ENCODE measurements at places on chromosomes 6 and 20. TPM values are rescaled to one million over a fixed set of nuclear protein-coding genes. Genes with fewer than 3 reads are reported as not detected.

DNA sequence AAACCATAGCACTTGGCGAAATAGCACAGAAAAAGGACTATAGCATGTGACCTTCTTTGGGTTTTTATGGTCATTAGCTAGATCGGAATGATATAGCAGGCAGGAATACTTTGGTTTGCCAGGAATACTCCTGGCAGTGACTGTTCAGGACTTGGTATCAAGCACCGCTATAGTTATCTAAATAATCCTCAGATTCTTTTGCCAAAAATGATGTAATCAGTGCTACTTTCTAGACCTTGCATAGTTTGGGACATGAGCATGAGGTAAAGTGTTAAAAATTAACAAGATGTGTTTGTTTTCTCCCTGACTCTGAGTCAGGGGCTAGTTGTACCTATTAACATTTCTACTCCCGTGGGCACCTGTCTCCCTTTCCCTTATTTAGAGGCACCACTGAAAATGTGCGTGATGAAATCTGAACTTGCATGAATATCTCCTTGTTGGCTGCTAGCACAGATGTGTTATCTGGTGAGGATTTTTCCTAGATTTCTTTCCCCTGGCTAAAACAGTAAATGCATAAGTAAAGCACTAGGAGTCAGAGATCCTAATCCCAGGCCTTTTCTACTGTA is 511.0 kb downstream of the CDKAL1 start:
- no peak for DNase-seq

- DNase-seq, result no peak
These were observed 71.3 kb upstream of the SLC2A12 start for GRCh38 chr6:134123666-134124208.

DNA sequence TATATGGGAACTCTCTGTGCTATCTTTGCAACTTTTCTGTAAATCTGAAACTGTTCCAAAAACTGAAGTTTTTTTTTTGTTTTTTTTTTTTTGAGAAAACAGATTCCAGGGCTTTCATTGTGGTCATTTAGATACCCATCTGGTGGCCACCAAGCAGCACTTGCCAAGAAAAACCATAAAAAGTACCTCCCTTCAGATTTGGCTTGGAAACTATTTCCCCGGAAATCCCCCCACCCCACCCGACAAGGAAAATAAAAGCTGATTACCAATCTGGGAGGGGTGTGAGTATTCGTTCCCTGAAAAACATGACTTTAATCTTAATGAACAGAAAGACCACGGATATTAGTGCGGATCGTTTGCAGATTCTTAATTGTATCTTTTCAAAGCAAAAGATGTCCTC is 1.9 kb downstream of the NFATC2 start:
- DNase-seq, result no peak

GRCh38 chr6:24990236-24990845 is 54.6 kb upstream of the RIPOR2 start:
- DNase-seq, result no peak

- DNase-seq, result no peak
These were observed 77.3 kb upstream of the TMEM244 start for GRCh38 chr6:129938249-129939020.

- no peak for DNase-seq
These were observed 1.4 kb upstream of the TREML4 start for GRCh38 chr6:41226752-41227151.

DNA sequence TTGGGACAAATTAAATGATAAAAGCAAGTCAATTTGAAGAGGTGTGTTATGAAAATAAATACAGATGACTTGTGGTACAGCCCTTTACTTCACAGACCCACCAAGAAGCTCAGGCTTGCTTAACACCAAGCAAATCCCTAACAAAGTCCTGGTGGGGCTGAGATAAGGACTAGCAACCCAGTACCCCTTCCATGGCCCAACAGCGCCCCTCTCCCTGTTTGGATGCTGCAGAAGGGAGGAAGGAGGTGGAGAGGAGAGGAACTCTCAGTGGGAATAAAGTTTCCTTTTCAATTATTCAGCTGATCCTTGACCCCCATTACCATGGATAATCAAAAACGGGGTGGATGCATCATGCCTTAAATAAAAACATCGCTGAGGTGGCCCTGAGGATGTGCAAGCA is 4.5 kb upstream of the ZNF831 start:
- DNase-seq, result no peak

GRCh38 chr6:41675992-41676391 is 37.7 kb downstream of the MDFI start:
- no peak for DNase-seq

DNA sequence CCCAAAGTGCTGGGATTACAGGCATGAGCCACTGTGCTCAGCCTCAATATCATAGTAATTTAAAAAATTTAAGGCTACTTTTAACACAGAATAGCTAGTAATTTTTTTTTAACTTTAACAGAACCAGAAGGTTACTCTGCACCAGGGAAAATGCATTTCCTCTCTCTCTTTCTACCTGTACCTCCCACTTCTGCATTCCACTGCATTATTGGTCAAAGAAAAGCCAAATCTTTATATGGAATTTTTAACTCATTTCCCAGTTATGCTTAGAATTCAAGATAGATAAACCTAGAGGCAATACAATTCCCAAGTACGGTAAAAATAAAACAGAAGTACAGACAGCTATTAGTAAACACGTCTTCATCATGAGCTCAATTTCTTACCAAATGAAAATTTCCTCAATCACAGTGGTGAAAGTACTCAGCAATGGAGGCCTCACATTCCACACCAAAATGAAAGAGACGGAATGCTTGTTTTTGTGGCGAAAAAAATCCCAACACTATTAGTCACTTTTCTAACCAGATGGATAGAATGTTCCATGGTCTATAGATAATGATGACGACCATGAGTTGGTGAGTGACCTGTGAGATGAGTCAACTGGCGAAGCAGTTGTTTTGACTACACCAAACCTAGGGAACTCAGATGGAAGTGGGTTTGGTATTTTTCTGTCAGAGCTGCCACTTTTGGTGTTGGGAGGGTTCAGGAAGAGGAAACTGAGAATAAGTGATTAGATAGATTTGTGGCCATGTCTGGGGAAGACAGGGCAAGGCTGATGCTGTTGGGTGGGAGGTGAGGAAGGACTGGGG is 104.7 kb upstream of the SGK1 start:
- DNase-seq, result no peak

GRCh38 chr6:100461278-100461916 is 3.3 kb downstream of the SIM1 start:
- DNase-seq, result no peak

DNA sequence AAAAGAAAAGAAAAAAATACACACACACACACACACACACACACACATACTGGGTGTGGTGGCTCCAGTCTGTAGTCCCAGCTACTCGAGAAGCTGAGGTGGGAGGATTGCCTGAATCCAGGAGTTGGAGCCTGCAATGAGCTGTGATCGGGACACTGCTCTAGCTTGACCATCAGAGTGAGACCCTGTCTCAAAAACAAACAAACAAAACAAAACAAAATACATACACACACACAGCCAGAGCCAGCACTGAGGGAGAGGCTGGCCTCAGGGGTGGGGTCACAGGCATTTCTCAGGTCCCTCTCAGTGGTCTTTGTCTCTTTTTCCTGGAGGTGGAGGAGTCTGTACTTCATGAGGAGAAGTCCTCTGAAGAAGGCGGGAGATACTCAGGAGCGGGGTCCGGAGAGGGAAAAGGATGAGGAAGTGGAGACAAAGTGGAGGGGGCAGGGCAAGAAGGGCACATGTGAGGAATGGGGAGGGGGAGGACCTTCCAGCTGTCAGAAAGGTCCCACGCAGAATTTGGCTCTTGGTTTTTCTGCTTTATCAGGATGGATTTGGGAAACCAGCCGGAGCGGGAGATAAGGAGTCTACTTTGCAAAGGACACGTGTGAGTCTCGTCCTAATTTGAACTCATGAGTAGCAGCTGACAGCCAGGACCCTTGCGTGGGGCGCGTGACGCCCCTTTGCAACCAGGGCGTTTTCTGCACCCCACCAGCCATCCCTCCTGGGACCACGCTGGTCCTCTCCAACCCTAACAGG is 7.7 kb upstream of the MICB start:
- peak; percentile 50 for DNase-seq

- DNase-seq, result no peak
These were observed 114.3 kb upstream of the ZFP64 start for GRCh38 chr20:52305858-52306257.

GRCh38 chr20:17682889-17683198 is 802 bp upstream of the RRBP1 start:
- no peak for DNase-seq

- no peak for DNase-seq
These were observed 72.8 kb upstream of the BLCAP start for GRCh38 chr20:37600486-37600885.

GRCh38 chr6:49513153-49513989 is 13.6 kb downstream of the GLYATL3 start:
- no peak for DNase-seq

- no peak for DNase-seq
These were observed 89.4 kb downstream of the CLVS2 start for GRCh38 chr6:123085403-123085802.

DNA sequence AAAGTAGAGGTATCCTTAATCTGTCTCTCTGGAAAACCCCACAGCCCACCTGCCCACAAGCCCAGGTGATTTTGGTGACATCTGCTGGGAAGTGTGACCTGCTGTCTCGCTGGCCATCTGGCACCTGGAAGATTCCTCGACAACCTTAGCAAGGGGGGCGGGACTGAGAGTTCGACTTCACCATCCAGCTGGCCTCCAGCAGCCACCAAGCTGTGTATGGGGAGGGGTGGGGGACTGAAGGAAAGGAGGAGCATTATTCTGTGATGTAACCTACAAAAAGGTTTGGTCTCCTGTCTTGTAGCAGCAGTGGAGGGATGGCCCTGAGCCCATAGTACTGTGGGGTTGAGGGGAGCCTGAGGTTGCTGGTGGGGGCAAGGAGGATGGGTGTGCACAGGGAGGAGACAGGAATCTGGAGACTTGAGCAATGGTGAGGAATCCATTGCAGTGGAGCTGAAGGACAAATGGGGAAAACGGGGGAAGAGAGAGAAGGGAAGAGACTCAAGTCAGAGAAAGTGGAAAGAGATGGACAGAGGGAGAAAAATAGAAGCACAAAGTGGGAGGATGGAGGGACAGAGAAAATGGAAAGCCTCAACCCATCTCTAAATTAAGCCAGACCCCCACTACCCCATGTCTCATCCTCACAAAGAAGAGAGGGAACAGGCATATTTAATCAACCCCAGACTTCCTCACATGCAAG is 4.0 kb downstream of the LY6G6F start:
- no peak for DNase-seq

DNA sequence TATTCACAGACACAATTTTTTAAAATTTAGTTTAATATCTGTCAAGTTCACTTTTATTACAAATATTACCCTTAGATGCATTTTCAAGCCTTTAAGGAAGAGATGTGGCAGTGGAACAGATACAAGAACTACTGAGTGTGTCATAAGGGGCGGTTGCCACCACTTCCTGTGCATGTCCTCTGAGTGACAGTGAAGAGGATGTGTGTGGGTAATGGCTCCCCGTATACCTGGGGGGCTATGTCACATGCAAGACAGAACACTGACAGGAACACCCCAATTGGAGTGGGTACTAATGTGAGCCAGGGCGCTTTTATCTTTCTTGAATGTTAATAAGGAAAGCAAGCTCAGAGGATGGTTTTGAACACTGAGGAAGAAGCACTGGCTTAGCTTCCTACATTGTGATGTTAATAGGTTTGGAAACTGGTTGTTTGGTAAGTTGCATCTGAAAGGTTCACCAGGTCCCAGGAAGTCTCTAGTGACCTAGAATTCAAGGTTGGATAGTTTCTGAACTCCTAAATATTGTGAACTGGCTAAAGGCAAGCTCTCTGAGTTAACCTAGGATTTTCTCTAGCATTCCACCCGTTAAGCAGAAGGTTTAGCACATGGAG is 83.4 kb upstream of the ASF1A start:
- DNase-seq, result no peak

DNA sequence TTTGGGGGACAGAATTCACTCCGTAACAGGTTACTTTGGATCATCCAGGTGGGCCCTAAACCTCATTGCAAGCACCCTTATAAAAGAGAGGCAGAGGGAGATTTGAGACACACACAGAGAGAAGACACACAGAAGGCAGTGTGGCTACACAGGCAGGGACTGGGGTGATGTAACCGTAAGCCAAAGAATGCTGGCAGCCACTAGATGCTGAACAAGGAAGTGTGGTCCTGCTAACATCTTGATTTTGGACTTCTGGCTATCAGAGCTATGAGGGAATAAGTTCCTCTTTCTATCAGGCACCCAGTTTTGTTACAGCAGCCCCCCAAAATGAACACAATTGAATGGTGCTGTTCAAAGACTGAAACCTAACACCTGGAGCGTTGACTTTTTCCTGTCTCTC is 191.3 kb upstream of the MYLIP start:
- no peak for DNase-seq

DNA sequence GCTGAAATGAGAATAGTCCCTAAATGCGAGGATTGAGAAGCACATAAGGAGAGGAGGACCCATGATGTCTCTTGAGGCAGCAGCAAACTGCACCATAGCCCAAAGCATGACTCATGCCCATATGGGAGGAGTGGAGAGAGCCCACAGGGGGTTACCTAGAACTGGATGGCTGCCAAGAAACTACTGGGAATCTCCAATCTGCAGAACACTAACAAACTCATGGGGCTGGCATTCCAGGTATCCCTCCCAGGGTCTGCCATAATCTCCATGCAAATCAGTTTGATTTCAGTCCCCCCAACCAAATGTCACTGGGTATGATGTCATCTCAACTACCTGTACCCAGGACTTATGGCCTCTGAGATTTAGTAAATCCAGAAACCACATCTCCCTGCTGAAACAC is 410.5 kb downstream of the PTPRT start:
- DNase-seq, result no peak

DNA sequence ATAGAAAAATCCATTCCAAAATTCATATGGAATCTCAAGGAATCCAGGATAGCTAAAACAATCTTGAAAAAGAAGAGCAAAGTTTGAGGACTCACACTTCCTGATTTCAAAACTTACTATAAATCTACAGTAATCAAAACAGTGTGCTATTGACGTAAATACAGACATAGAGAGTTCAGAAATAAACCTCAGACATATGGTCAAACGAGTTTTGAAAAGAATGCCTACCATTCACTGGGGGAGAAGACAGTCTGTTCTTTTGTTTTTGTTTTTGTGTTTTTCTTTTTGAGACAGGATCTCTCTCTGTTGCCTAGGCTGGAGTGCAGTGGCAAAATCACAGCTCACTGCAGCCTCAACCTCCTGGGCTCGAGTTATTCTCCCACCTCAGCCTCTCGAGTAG is 25.3 kb upstream of the PROKR2 start:
- no peak for DNase-seq

DNA sequence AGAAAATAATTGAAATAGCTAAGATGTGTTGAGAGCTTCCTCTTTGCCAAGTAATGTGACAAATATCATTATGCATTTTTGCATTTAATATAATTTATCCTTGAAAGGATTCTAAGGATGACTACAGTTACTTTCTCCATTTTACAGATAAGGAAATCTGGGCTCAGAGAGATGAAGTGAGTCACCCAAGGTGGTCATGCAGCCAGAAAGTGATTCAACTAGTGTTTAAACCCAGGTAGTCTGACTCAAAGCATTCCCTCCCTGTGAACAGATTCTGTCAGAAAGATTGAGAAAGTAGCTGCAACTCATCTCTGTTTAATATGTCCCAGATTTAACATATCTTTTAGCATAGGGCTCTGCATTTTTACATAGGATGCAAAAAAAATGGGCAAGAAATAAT is 28.1 kb downstream of the NRSN1 start:
- DNase-seq, result no peak

- DNase-seq, result no peak
These were observed 39.9 kb downstream of the SLC52A3 start for GRCh38 chr20:728256-728944.

The BHLHE23 gene
- not detected for total RNA-seq

The ADGRF1 gene
- not detected for total RNA-seq

The TREML2 gene
- not detected for total RNA-seq

The RCAN2 gene
- total RNA-seq, result 83.4 TPM

The SEL1L2 gene
- total RNA-seq, result not detected

The FAM83B gene
- not detected for total RNA-seq

The DLK2 gene
- not detected for total RNA-seq

The NMBR gene
- not detected for total RNA-seq

All from ascending aorta (tissue), 2 donors.